Activated CD4-positive, CD25-positive, alpha-beta regulatory T cell treated with anti-CD3 and anti-CD28 coated beads, Interleukin-2, amount 50 U/mL, for 72 hours (primary cell): ENCODE measurements at places on chromosomes 11 and 22.
A peak's percentile ranks its signal among the peaks of the same experiment; 100 is the strongest.

DNA sequence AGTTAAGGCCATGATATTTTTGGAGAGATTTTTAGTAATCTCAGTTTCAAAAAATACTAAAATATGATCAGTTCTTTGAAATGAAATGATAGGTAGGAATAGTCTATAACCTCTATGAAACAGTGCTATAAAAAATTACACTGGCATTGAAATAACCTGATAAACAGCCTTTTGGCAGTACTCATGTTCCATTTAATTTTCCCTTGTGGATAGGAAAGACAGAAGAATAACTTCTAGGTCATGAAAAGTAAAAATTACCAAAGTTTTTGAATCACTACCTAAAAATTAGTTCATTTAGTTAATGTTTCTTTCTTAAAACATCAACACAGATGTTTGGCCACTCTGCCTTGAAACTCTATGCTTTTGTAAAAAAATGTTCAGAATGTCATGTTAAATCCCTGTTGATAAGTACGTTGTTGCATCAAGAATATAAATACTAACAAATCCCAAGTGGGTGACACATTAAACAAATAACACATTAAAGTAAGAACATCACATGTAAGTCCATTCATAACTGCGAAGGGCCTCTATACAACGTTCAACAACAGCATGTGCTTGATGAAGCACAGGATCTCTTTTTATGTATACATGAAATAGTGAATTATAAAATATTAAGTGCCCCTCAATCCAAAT lies 290.2 kb downstream of the SWAP70 start:
- DNase-seq = no peak

DNA sequence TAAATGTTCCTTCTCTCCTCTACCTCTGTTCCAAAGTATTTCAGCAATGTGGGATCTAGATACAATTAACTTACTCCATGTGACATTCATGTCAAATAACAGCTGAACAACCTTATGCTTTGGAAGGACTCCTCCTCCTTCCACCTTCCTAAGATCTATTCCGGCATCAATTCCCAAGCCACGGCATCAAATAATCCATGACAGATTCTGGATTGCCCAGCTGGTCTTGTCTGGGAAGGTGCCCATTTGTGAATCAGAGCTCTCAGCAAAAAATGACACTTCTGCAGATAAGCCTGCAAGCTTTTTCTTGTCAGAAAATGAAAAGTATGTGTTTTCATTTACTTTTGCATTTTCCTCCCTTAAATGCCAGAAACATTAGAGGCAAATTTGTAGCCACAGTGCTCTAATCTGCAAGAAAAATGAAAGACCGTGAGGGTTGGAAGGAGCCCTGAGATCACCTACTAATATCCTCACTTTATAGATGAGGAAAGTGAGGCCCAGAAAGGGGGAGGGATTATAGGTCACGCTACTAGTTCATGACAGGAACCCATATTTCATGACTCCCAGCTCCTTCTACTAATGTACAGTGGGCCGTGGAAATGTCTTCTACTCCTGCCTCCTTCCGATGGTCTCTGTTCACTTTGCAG lies 124.0 kb downstream of the ME3 start:
- DNase-seq = no peak

- DNase-seq = no peak
Observed at GRCh38 chr22:32760396-32760795, 41.1 kb upstream of the TIMP3 start.

- no peak for DNase-seq
Observed at GRCh38 chr11:15163136-15163535, 48.4 kb downstream of the INSC start.

DNA sequence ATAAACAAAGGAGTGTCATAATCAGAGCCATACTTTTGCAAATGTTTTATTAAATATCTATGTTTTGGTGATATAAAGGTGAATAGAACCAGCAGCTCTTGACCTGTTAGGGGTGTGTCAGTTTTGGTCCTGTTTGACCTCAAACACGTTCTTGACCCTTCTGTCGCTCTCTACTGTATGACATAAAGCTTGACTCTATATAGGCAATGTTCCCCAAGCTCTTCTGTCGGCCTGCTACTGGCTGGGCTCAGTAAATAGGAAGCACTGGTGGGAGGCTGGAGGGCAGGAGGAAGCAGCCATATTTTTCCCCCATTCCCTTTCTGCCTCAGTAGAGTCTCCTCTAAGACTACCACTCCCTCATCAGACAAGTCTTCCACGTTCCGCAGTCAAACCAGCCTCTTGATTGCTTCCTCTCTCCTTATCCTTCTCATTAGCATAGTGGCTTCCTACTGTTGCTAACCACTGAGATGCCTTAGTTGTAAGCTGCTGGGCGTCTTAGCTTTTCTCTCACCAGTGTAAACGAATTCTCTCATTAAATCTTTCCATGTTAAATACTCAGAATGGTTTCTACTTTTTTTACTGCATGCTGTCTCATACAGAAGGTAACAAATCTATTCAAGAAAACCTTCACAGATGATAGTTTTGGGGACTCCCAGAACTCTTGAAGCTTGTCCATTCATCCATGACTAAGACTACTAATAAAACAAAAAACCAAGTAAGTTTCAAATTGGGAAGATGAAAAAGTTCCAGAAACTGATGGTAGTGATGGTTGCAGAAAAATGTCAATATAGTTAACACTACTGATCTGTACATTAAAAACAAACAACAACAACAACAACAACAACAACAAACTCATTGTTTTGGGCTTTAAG lies 3.3 kb downstream of the NPAT start:
- DNase-seq = no peak

GRCh38 chr11:130314184-130314749 lies 450 bp downstream of the ZBTB44 start:
- DNase-seq = peak; percentile 75

- no peak for DNase-seq
Observed at GRCh38 chr11:119189393-119189792, 4.1 kb downstream of the NHERF4 start.

DNA sequence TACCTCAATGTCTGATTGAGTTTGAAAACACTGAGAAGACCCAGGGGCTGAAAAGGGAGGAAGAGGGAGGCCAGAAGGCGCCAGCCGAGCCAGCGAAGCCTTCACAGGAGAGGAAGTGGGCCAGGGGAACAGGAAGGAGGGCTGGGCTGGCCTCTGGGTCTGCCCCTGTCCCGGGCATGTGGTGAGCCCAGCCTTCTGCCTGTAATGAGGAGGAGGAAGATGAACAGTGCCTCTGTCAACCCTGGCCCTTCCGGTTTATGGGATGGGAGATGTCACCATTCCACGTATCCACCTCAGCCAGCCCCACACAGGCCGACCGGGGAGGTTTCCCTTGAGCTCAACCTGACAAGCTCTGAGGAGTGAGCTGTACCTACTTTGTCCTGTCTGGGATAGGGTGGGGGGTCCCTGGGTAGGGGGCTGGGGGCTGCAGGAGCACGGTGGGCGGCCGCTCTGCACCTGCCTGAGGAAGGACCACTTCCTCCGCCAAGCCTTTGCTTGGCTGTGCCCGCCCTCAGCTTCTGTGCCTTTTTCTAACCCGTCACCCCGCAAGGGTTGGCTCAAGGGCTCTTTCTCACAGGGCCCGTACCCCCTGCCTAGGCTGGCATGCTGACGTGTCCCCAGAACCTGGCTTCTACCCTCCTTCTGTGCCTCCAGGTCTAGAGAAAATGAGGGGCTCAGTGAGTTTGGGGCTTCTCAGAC lies 2.0 kb downstream of the PARVG start:
- DNase-seq = peak; percentile 56
